ENCODE measurements at places on chromosomes 3 and 15. TPM values are rescaled to one million over a fixed set of nuclear protein-coding genes. Genes with fewer than 3 reads are reported as not detected.

TRH gene
- total RNA-seq, result not detected

PAK6 gene
- 5.7 TPM for total RNA-seq

GOLGA6L4 gene
- total RNA-seq, result 2.7 TPM

- DNase-seq, result no peak
These were observed 8.6 kb upstream of the ST8SIA2 start for GRCh38 chr15:92385096-92385495.

DNA sequence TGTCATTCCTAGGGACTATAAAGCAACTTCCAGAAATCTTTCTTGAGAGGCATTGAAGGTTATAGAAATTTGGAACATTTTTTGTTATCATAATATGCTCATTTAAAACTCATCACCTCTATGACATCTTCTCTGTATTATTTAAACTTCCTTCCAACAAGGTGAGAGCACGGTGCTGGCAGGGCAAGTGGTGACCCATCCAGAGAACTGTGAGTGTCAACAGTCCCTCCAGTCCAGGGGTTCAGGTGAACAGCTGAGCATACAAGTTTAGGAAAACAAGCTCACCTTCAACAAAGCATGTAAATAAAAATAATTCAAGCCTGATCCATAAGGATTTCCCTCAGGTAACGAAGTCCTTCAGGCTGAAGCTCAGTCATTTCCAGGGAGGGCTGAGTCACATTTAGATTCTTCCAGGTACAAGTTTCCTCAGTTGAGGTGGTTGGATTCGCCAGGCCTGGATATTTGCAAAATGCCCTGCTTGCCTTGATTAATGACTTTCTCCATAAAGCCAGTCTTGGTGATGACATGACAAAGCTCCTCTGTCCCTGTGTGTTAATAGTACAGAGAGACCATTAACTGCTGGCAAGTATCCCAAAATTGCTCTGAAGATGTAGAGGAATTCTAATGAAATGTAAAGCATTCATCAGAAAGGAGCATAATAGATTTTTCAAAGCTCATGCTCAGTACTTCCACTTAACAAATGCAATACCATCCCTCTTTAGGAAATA is 263.6 kb upstream of the GADL1 start:
- DNase-seq, result no peak

DNA sequence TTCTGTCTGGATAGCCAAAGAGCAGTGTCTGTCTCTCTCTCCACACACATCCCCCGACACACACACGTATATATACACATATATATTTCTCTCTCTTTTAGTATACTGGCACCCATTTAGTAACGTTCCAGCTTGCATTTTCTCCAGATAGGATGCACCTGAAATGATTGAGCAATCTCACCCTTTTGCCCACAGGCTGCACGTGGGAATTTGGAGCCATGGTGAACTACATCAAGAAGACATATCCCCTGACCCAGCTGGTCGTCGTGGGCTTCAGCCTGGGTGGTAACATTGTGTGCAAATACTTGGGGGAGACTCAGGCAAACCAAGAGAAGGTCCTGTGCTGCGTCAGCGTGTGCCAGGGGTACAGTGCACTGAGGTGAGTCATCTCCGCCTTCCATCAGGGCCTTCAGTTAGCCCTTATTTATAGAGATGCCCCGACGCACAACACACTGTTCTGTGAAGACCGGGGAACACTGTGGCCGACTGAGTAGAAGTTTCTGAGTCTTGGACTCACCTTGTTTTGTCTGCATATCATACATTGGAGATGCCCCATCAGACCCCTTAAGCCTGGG is 45.7 kb downstream of the RLBP1 start:
- DNase-seq, result no peak

All from upper lobe of right lung (tissue), 1 donor.